ENCODE measurements at places on chromosomes 5 and 9. TPM values are rescaled to one million over a fixed set of nuclear protein-coding genes. Genes with fewer than 3 reads are reported as not detected.

GRCh38 chr5:132007399-132008162 lies 3.9 kb downstream of the ACSL6 start:
- DNase-seq: peak; percentile 83

DNA sequence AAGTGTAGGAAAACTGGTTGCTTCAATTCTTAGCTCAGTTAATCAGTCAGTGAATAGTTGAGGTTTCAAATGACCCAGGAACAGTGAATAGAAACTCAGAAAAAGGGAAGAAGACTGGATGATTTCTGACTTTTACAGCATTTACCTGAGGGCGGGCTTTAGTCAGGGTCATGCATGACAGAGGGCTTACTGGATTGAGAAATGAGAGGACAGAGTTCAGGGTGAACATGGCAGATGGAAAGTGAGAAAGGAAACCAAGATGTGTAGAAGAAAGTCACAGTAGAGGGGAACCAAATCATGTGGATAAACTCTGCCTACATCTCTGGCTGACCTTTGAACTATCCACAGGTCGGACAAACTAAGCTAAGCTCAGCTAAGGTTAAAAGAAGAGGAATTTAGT lies 596.0 kb downstream of the SEMA5A start:
- DNase-seq: no peak

GRCh38 chr5:37735649-37736347 lies 104.0 kb downstream of the GDNF start:
- DNase-seq: no peak

- DNase-seq: no peak
Observed at GRCh38 chr5:1264211-1264610, 30.7 kb downstream of the TERT start.

DNA sequence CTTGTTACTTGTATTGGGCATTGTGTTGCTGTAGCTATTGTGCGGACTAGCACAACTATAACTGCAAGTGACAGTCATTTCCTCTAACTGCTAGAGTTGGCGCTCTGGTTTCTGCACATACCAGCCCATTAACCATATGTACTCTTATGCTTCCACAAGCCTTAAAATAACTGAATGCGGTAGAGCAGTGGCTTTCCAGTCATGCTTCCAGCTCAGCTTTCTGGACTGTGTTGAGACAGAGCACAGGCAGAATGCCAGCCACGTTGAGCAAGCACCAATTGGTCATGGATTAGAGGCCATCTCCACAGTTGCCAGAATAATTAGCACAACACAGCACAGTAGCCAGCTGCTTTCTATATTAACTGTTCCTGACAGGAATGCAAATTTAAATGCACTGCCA lies 12.2 kb downstream of the INVS start:
- no peak for DNase-seq

DNA sequence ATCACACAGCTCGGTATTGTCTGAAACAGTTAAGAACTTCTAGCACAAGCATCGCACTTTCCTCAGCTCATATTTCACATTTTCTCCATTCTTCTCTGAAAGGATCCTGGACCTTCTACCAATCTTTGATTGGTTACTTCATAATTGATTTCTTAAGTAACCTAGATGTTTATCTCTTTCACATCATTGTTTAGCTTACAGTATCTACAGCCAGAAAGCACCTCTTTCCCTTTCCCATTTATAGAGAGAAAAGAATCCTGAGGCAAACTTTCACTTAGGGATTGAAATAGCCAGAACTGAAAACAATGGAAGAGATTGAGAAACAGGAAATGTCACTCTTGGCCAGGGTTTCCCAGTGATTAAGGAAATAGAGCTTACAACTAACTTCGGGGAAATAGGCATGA lies 2.5 kb downstream of the IL33 start:
- no peak for DNase-seq

DNA sequence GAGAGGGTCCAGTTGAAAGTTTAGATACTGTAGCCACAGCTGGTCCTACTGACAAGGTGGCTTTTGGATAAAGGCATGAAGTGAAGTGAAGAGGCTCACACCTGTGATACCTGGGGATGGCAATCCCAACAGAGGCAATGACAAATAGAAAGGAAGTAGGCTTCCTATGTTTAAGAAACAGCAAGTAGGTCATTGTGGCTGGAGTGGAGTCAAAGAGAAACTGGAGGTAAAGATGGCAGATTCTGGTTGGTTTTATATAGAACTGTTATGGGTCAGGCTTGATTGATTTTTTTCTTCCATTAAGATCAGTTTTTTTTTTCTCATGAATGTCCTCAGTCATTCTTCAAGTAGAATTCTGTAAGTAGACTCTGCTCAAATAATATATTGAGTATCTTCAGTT lies 79.5 kb downstream of the ANXA1 start:
- no peak for DNase-seq

- no peak for DNase-seq
Observed at GRCh38 chr5:131289738-131290137, 25.9 kb downstream of the CDC42SE2 start.

GRCh38 chr5:33075731-33076130 lies 364.6 kb downstream of the NPR3 start:
- DNase-seq: no peak

DNA sequence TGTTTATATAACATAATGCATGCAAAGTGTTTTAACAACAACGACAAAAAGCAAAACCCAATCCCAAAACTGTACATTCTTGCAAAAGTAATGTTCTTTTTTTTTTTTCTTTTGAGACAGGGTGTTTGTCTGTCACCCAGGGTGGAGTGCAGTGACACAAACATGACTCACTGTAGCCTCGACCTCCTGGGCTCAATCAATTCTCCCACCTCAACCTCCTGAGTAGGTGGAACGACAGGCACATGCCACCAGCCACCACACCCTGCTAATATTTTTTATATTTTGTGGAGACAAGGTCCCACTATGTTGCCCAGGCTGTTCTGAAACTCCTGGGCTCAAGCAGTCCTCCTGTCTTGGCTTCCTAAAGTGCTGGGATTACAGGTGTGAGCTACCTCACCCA lies 13.6 kb upstream of the HAVCR1 start:
- no peak for DNase-seq

The HAVCR2 gene
- not detected for total RNA-seq

The SLC27A6 gene
- total RNA-seq: not detected

The PCDHGA3 gene
- total RNA-seq: 10.4 TPM

The SPATA6L gene
- 0.59 TPM for total RNA-seq

The FOXD4L5 gene
- not detected for total RNA-seq

The NR2F1 gene
- 0.37 TPM for total RNA-seq

The PLK2 gene
- 7.8 TPM for total RNA-seq

The CCDC183 gene
- 20.0 TPM for total RNA-seq
